Stimulated activated CD8-positive, alpha-beta memory T cell treated with anti-CD3 and anti-CD28 coated beads, Interleukin-4, amount 100 ng/mL, for 48 hours (primary cell): ENCODE measurements at places on chromosomes 3 and 15.

DNA sequence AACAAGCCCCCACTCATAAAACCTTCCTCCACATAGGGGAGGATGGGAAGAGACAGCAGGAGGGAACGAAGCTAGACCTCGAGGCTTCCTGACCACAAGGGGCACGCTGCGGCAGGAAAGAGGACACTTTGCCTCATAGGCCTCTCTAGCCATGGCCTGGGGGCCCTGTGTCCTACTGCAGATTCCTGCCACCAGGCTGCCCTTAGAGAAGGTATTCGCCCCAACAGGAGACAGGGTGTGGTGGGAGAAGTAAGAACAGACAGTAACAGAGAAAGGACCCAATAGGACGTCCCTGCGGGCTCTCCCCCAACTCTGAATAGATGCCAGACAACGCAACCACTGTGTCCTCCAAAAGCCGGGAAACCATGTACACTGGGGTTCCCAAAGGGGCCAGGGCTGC, 36.8 kb downstream of the ADCY5 start:
- no peak for DNase-seq

DNA sequence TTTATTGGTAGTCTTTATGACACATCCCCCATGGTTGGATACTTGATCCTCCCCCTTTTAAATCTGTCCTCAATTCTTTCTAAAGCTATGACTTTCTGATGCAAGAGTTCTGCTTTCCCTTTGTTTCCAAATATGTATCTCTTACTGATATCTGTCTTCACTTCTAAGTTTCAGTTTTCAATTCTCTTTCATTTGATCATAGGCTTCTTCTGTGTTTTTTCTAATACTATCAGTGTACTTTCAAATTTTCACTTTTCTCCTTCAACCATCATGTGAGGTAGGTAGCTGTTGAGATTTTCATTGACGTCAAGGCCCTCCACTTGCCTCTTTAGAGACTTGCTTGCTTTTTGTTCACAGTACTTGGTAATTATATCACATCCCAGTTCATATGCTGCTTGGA, 436.5 kb downstream of the CNTN4 start:
- DNase-seq = no peak

DNA sequence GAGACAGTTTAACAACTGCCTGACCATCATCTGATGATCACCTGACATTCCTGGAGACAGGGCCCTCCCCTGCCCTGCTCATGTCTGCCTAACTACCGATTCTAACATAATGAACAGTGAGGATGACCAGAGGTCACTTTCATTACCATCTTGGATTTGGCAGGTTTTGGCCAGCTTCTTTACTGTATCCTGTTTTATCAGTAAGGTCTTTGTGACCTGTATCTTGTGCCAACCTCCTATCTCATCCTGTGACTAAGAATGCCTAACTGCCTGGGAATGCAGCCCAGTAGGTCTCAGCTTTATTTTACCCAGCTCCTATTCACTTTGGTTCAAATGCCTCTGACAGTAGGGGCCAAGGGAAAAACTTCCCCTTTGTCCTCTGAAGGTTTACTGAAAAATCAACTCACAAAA, 40.2 kb downstream of the METTL6 start:
- DNase-seq = no peak

DNA sequence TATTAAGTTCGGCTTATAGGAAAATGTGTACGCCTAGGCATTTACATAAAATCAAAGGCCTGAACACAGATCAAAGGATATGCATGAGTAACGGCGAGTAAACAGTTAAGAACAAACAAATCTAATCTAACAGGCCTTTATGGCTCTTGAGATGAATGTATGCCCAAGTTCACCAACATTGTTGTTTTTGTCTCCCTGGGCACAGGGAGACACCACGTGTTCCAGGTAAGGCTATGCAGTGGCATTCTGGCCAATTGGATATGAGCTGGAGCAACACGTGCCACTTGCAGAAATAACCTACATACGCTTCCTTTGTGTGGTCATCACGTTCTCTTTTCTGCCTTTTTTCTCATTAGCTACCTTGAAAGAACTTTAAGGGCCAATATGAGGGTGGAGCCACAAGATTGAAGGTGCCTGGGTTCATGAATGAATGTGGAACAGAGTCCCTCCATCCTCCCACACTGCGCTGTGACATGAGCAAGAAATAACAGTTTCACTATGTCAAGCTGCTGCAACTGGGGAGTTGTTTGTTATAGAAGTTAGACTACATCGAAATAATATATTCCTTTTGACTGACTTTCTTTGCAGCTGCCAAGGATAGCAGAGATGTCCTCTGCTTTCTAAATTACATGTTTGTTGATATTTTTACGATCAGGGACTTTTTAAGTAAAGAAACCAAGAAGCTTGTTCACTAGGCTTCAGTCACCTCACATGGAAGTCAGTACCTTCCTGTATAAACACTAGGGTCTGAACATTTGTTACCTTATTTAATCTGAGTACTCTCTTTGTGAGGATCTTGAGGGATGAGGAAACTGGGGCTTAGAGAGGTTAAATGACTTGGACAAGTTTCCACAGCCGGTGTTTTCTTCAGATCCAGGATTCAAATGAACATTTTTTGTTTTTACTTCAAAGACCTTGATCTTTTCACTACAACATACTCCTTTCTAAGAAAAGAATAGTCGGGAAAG, 427.5 kb upstream of the TBL1XR1 start:
- DNase-seq = no peak

- DNase-seq = peak; percentile 61
Observed at GRCh38 chr3:12750658-12751071, 8.4 kb downstream of the TMEM40 start.

DNA sequence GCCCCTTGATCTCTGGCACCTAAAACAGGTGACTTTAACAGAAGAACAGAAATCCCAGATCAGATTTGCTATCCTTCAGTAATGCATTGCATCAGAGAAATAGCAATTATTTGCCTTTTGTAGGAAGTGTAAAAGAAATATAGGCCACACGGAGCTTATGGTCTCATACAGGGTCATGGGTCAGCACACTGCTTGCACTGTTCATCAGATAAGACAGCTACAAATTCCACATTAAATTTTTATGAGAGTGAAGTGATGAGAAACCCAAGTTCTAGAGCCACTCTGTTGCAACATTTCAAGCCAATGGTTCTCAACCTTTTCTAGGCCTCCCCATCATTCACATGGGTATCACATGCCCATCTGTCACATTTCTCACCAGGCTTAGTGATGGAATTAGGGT, 33.4 kb upstream of the TMEM87A start:
- no peak for DNase-seq
